Transverse colon (tissue), 4 donors: ENCODE measurements at places on chromosomes 3 and 15.

GRCh38 chr15:46280762-46281542 is 646.1 kb downstream of the SQOR start:
- H3K36me3 ChIP-seq, result no peaks in the 10 kb centered on the region
- H3K27ac ChIP-seq, result no peak overlapping the region
- no peak overlapping the region for H3K4me3 ChIP-seq
- no peaks in the 10 kb centered on the region for H3K27me3 ChIP-seq
- no peaks in the 10 kb centered on the region for H3K4me1 ChIP-seq

- no peaks in the 10 kb centered on the region for H3K27me3 ChIP-seq
- no peak overlapping the region for H3K4me3 ChIP-seq
- H3K36me3 ChIP-seq, result no peaks in the 10 kb centered on the region
- no peak for DNase-seq
- H3K4me1 ChIP-seq, result peaks cover 55% of the 10 kb centered on the region
- peak overlapping the region; percentile 66 for H3K27ac ChIP-seq
Measured at GRCh38 chr3:71005702-71006321, 577.7 kb downstream of the FOXP1 start.

DNA sequence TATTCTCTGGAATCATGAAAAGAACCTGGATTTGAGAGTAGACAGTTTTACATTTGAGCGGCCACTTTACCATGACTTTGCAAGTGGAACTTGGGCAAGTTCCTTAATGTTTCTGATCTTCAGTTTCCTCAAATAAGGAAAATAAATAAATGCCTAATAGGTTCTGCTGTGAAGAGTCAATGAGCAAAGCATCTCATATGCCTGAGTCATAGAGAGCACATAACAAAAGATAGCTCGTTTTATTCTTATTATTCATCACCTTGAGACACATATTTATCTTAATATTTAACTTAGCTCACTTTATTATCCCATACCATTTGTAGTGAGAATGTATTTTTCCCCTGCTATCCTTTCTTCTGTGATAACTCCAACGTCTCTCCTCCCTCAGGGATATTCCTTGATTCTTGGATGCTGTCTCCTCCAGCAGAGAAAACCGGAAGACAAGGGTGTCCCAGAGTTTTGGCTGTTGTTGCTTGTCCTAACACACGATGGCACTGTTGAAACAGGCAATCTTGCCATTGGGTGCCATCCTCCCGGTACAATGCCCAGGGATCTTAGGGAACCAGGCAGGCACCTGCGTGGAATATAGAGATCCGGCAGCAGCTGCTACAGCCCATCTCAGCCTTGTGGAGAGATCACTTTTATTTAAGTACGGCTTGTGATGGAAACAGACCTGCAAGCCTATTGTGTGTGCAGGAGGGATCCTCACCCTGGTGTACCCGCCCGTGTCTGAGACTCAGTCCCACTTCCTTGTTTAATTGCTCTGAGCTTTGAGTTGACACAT is 33.3 kb upstream of the VPS33B start:
- H3K27me3 ChIP-seq, result peaks cover 76% of the 10 kb centered on the region
- no peaks in the 10 kb centered on the region for H3K4me1 ChIP-seq
- DNase-seq, result peak; percentile 57
- no peaks in the 10 kb centered on the region for H3K36me3 ChIP-seq
- no peak overlapping the region for H3K27ac ChIP-seq

DNA sequence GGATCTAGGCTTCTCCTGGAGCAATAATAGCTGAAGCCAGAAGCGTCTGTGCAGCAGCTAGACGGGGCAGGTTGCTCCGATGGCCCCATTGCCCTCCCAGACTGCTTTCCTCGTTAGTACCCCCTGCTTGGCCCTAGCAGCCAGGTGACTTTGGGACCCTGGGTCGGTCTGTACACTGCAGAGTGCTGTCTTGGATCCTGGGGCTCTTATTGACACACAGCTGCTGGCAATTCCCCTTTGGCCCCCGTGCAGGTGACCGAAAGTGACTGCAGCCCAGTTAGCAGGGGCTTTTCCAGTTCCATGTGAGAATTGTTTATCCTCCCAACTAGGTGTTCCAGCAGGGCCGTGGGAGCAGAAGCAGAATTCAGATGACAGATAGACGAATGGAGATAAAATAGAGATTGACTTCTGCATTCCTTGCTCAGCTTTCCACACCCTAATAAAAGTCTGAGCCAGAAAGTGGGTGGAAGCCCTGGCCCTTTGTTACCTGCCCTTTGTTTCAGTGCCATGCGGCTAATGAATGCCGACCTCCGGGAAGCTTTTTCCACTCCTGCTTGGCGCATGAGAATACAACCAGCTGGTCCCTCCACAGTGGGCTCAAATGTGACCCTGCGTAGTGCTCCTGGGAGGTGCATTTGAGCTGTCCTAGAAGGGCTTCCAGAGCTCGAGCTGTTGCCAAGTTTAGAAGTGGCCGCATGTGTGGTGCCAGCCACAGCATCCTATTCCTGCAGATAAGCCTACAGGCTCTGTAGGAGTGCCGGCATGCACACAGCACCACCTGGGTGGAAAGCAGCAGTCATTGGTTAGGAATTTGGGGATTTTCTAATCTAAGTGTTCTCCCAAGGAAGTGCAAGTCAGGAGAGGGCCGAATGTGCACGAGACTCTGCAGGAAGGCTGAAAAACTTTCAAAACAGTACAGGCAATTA is 94.4 kb downstream of the SLCO3A1 start:
- no peak for DNase-seq
- no peaks in the 10 kb centered on the region for H3K27me3 ChIP-seq
- H3K4me1 ChIP-seq, result peaks cover 17% of the 10 kb centered on the region
- no peak overlapping the region for H3K4me3 ChIP-seq

- no peaks in the 10 kb centered on the region for H3K36me3 ChIP-seq
- DNase-seq, result no peak
- H3K4me3 ChIP-seq, result no peak overlapping the region
- no peaks in the 10 kb centered on the region for H3K4me1 ChIP-seq
- H3K27ac ChIP-seq, result no peak overlapping the region
Measured at GRCh38 chr3:23174426-23175039, 28.6 kb upstream of the UBE2E2 start.

- H3K4me1 ChIP-seq, result peaks cover 16% of the 10 kb centered on the region
- DNase-seq, result peak; percentile 7
- H3K27me3 ChIP-seq, result no peaks in the 10 kb centered on the region
- H3K4me3 ChIP-seq, result no peak overlapping the region
Measured at GRCh38 chr3:52529376-52530333, 4.0 kb downstream of the NT5DC2 start.

DNA sequence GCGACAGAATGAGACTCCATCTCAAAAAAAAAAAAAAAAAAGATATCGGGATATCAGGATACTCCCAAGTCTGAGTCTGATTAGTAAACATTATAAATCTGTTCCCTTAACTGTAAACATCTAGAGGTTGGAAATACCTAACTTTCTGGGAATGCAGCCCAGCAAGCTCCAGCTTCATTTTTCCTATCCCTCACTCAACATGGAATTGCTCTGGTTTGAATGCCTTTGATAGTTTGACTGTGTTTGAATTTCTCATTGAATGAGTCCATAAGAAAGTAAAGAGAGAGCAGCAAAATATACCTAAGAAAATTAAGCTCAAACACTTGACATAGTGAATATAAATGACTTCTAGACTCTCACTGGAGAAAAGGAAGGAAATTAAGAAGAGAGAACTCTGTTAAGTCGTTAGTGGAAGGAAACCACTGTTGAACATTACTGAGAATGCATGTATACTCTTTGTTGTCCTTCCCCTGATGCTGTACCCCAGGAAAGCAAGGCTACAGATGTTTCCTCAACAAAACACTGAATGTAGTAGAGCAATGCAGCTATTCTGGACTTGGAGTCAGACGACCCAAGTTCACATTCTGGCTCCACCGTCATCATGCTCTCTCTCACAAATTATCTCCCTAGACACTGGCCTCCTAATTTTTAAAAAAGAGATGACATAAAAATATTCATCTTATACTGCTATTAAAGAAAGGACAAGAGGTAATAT is 62.4 kb downstream of the CD200 start:
- peaks cover 11% of the 10 kb centered on the region for H3K4me1 ChIP-seq
- H3K4me3 ChIP-seq, result no peak overlapping the region
- no peak for DNase-seq
- peak overlapping the region; percentile 22 for H3K27ac ChIP-seq
- no peaks in the 10 kb centered on the region for H3K27me3 ChIP-seq

GRCh38 chr15:58146749-58147148 is 8.6 kb downstream of the AQP9 start:
- no peaks in the 10 kb centered on the region for H3K36me3 ChIP-seq
- no peaks in the 10 kb centered on the region for H3K27me3 ChIP-seq
- H3K4me3 ChIP-seq, result no peak overlapping the region
- H3K4me1 ChIP-seq, result no peaks in the 10 kb centered on the region

DNA sequence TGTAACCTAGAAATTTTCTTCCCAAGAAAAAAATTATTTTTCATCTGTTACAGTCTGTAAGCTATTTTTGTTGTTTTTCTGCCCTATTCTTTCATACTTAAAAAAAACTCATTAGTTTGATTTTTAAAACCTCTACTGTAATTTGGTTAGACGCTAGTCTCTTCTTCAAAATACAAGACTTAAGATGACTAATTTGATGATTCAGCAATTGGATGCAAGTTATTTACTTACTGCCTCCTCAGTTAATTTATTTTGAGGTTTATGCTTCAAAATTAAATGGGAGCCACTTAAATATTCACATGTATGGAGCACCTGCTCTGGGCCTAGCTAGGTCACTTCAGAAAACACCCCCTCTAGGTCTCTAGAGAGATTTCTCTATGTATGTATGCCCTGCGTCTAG is 132.4 kb downstream of the IQCH start:
- H3K27me3 ChIP-seq, result no peaks in the 10 kb centered on the region
- H3K27ac ChIP-seq, result no peak overlapping the region
- H3K36me3 ChIP-seq, result no peaks in the 10 kb centered on the region
- H3K4me1 ChIP-seq, result no peaks in the 10 kb centered on the region
- H3K4me3 ChIP-seq, result no peak overlapping the region

DNA sequence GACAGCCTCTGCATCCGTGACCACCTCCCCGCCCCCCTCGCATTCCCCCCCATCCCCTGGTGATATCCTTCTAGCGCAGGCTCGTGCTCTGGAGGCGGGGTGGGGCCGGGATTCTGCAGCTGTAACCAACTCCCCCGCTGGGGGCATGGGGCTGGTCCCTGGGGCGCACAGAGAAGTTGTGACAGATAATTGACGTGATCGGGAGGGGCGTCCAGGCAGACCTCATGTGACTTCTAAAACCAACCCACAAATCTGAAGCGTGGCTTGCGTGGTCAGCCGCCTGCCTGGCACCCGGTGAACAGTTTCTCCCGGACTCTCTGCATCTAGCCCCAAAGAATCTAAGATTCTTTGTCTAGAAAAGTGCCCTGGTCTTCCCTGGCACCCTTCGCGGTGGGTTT is 100.6 kb upstream of the IGF1R start:
- peaks cover 28% of the 10 kb centered on the region for H3K27me3 ChIP-seq
- H3K4me1 ChIP-seq, result no peaks in the 10 kb centered on the region

GRCh38 chr3:69441732-69442131 is 55.8 kb upstream of the FRMD4B start:
- no peak overlapping the region for H3K27ac ChIP-seq
- DNase-seq, result no peak
- H3K4me3 ChIP-seq, result no peak overlapping the region
- H3K36me3 ChIP-seq, result no peaks in the 10 kb centered on the region
- H3K4me1 ChIP-seq, result no peaks in the 10 kb centered on the region

DNA sequence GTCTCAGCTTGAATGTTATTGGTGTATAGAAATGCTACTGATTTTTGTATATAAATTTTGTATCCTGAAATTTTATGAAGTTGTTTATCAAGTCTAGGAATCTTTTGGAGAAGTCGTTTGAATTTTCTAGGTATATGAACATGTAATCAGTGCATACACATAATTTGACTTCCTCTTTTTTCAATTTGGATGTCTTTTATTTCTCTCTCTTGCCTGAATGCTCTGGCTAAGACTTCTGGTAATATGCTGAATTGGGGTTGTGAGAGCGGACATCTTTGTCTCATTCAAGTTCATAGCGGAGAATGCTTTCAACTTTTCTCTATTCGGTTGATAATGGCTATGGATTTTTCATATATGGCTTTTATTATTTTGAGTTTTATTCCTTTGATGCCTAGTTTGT is 100.9 kb upstream of the MCTP2 start:
- H3K27ac ChIP-seq, result no peak overlapping the region
- no peaks in the 10 kb centered on the region for H3K4me1 ChIP-seq
- no peaks in the 10 kb centered on the region for H3K36me3 ChIP-seq
- no peak for DNase-seq
- H3K27me3 ChIP-seq, result no peaks in the 10 kb centered on the region

DNA sequence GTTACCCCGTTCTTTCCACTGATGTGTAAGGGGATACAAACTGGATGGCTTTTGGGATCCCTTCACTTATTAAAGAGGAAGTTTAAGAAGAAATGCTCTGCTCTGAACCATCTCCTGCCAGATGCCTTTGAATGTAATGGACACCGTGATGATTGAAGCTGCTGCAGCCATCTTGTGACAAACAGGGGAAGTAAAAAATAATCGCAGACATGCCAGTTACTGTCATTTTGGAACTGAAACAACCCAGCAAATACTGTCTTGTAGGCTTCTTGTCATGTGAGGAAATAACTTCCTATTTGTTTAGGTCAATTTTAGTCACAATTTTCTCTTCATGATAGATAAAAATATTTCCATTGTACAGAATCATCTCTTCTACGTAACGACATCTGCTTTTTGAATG is 224.0 kb downstream of the CHL1 start:
- no peak overlapping the region for H3K27ac ChIP-seq
- no peak overlapping the region for H3K4me3 ChIP-seq
- no peak for DNase-seq
- no peaks in the 10 kb centered on the region for H3K4me1 ChIP-seq

DNA sequence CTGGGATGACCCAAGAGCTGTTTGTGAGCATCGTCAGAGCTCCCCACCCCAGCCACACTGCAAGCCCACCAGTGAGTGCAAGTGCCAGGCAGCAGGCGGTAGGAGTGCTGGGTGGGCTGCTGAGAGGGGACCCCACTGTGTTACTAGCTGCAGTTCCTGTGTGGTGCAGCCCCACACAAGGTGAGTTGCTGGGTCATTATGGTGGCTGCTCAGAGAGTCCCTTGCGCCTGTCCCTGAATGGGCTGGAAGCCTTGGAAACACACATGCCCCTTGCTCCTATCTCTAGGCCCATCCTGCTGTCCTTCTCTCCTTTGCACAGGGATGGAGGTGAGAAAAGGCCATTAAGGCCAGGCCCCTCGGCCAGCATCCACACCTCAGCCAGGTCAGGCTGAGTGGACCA is 83.7 kb downstream of the SEC22A start:
- no peak overlapping the region for H3K4me3 ChIP-seq
- H3K27me3 ChIP-seq, result no peaks in the 10 kb centered on the region

GRCh38 chr3:18745472-18745871 is 320.3 kb upstream of the SATB1 start:
- H3K4me3 ChIP-seq, result no peak overlapping the region
- H3K4me1 ChIP-seq, result peaks cover 3% of the 10 kb centered on the region
- no peak overlapping the region for H3K27ac ChIP-seq
- no peaks in the 10 kb centered on the region for H3K36me3 ChIP-seq
- DNase-seq, result no peak

DNA sequence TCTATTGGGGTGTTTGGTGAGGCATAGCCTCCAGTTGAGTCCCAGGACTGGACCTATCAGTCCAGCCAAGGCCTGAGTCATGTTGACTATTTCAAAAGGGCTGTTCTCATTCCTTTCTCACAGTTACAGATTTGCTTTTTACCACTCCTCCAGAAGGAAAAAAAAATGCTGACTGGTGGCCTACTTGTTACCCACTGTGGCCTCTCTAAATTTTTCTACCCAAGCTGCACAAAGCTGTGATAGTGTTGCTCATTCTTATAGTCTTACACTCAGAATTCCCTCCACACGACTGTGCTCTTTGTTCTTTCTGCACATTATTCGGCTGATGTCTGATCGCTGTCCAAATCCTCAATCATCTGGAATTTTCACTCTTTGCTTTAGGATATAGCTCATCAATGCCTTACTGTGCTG is 1142.2 kb downstream of the IGSF11 start:
- no peak overlapping the region for H3K4me3 ChIP-seq
- H3K4me1 ChIP-seq, result no peaks in the 10 kb centered on the region
- H3K36me3 ChIP-seq, result no peaks in the 10 kb centered on the region
- no peaks in the 10 kb centered on the region for H3K27me3 ChIP-seq
- no peak for DNase-seq
- no peak overlapping the region for H3K27ac ChIP-seq
